ENCODE measurements at places on chromosomes 3 and 15.

- DNase-seq, result no peak
These were observed 116.8 kb downstream of the TPRG1 start for GRCh38 chr3:189288348-189289235.

DNA sequence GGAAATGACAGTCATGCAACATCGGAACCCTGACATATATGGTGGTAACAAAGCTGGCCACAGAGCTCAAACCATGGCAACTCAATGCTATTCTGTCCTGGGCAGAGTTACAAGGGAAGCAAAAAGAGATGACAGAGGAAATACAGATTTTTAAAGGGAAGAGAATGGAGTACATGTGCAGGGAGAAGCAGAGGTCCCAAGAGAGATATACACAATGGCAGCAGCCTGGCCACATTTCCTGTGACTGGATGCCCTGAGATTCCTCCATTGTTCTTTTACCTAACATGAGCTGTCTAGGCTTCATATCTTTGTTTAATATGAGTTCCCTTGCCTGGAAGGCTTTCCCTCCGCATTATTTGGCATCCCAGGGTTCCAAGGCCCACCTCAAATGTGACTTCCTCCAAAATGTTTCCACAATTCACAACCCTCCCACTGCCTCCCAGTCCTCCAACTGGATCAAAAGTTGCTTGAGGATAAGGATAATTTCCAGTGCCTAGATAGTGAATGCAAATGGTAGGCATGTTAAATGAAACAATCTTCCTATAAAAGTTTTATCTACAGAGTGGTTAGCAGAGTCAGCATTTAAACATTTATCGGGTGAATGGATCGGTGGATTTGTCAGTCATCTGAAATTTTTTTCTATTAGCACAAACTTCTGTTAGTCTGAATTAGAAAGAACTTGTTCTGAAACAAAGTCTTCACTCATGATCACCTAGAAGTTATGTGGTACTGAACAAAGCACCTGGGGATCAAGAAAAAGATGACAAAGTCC lies 86.2 kb downstream of the DHX30 start:
- no peak for DNase-seq

DNA sequence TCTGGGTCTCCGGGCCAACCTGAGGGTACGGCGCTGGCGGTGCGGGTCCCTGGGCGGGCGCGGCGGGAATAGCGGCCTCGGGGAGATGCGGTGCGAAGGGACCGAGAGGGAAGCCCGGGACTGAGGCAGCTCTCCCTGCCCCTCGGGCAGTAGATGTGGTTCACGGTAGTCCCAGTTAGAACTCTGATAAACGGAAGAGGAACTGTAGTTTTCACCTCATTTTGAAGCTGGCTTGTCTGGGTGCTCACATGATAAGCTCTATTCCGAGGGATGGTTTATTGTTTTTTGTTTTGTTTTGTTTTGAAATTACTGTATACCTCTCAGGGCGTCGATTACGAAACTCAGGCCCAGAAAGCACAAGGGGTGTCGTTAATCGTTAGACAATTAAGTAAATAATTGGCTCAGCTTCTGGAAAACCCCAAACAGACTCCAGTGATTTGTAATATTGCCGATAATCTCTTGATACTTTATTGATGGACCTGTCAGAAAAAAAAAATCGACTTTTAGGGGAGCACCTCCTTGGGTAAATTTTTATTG lies 413 bp downstream of the NUSAP1 start:
- peak; percentile 73 for DNase-seq

DNA sequence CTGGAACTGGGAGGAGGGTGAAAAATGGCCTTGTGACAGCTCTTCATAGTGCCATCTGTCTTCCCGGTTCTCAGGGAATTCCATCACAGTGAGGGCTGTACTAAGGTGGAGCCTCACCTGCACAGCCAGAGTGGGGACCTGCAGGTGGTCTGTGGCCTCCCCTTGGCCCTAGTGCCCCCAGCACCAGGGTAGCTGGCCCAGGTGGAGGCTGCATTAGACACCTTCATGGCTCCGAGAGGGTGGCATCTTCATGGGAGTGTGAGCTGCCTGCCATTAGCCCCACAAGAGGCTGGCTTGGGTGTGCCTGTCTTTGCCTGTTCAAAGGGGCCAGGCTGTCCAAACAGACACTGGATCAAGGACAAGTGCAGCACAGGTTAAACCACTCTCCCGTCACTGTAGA lies 95.5 kb upstream of the PRR23E start:
- peak; percentile 39 for DNase-seq

GRCh38 chr15:55530861-55531313 lies 22.9 kb upstream of the DNAAF4 start:
- DNase-seq, result no peak

DNA sequence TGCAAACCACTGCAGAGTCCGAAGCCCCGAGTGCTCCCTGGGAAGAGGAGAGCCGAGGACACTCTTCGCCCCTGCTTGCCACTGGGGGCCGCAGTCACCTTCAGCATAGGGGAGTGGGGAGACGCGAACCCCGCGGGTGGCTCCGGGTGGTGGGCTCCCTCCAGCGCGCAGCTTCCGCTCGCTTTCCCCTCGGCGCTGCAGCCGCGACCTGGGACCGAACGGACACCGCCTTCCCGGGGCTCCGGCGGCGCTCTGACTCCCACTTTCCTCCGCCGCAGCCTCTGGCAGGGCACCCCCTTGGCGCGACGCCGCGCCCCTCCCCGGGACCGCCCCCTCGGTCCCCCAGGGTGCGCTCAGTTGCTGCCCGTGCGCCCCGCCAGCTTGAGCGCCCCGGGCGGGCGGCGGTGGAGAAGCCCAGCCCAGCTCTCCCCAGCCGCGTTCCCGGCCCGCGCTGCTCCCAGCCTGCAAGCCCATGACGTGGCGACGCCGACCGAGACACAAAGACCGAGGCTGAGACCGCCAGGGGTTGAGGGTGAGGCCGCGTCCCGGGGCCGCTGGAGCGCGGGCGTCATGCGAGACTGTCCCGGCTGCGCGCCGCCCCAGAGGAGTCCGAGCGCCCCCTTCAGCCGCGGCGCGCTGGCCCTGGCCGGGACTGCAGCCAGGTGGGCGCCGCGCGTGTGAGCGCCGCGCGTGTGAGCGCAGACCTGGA lies at the start of gene MINAR1:
Gene MINAR1 (plus strand): TSS at position 701 of the 709 bp plus-strand sequence. CDS start 23,812 bp downstream, outside the sequence.
- peak; percentile 76 for DNase-seq

GRCh38 chr15:57727031-57727430 lies 20.5 kb downstream of the POLR2M start:
- no peak for DNase-seq
